Stomach (tissue), 19 donors: ENCODE measurements at places on chromosomes 7 and 10. TPM values are rescaled to one million over a fixed set of nuclear protein-coding genes. Genes with fewer than 3 reads are reported as not detected.

The DENND2A gene
- total RNA-seq, result 5.1 TPM

The NRF1 gene
- total RNA-seq, result 31.2 TPM

The ZNF804B gene
- total RNA-seq, result not detected

The POP7 gene
- total RNA-seq, result 37.9 TPM

The TMEM176B gene
- 93.6 TPM for total RNA-seq

The AKR1C4 gene
- total RNA-seq, result not detected

The C7orf33 gene
- not detected for total RNA-seq

The HKDC1 gene
- 2.9 TPM for total RNA-seq

The SPDYE2 gene
- total RNA-seq, result not detected

The ODAD2 gene
- 0.37 TPM for total RNA-seq

The STX1A gene
- total RNA-seq, result 3.9 TPM

The EPHA1 gene
- total RNA-seq, result 7.6 TPM

The FAM237B gene
- total RNA-seq, result not detected

The GLRX3 gene
- 80.5 TPM for total RNA-seq

The PSTK gene
- 11.6 TPM for total RNA-seq

The CLEC2L gene
- total RNA-seq, result not detected

The ITGB1 gene
- 134 TPM for total RNA-seq

The LLCFC1 gene
- total RNA-seq, result not detected

The C7orf57 gene
- total RNA-seq, result not detected

The NMT2 gene
- total RNA-seq, result 10.7 TPM

The ARHGAP22 gene
- not detected for total RNA-seq

The CDC123 gene
- total RNA-seq, result 83.7 TPM

The GATA3 gene
- 0.18 TPM for total RNA-seq

The OR2A12 gene
- not detected for total RNA-seq

The C10orf62 gene
- total RNA-seq, result not detected

The GUSB gene
- total RNA-seq, result 13.4 TPM

The MARVELD1 gene
- total RNA-seq, result 12.7 TPM

The PDE6C gene
- not detected for total RNA-seq

The IGF2BP3 gene
- 61.9 TPM for total RNA-seq

The TNRC18 gene
- total RNA-seq, result 463 TPM

The PAX4 gene
- total RNA-seq, result not detected

The CPA5 gene
- not detected for total RNA-seq

The SKAP2 gene
- 23.3 TPM for total RNA-seq

The RHOBTB1 gene
- 38.0 TPM for total RNA-seq

The NUTM2E gene
- total RNA-seq, result not detected

The DGKI gene
- under 0.01 TPM for total RNA-seq

The WDFY4 gene
- 4.1 TPM for total RNA-seq

The BAMBI gene
- total RNA-seq, result 9.1 TPM

The TSPAN33 gene
- total RNA-seq, result 8.4 TPM

The C10orf143 gene
- 1.3 TPM for total RNA-seq

The ITPRID1 gene
- 0.58 TPM for total RNA-seq

The TRIM50 gene
- total RNA-seq, result not detected

The MAGI2 gene
- total RNA-seq, result 14.3 TPM

The PTPRE gene
- 12.3 TPM for total RNA-seq

The ATG9B gene
- total RNA-seq, result 0.55 TPM

The WNT16 gene
- not detected for total RNA-seq

The MMD2 gene
- not detected for total RNA-seq
